ENCODE measurements at places on chromosomes 5 and 9.

GRCh38 chr9:130858739-130859705, 24.0 kb downstream of the ABL1 start:
- no peak for DNase-seq

GRCh38 chr5:67105270-67105669, 91.3 kb downstream of the CD180 start:
- no peak for DNase-seq

DNA sequence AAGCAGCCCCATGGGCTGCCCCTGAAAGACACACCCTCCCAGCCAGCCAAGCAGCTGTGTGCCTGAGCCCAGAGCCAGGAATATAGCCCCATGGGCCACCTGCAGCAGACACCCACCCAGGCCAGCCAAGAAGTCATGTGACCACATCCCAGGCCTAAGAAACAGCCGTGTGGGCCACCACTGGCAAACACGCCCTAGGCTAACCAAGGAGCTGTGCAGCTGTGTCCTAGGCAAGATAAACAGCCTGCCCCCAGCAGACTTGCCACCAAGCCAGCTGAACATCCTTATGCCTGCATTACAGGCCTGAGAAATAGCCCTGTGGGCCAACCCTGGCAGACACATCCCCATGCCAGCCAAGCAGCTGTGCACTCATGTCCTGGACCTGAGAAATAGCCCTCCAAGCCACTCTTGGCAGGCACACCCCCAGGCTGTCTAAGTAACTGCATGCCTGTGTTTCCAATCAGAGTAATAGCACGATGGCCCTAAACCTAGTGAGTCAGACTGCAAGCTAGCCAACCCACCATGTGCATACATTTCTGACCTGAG, 143.0 kb downstream of the ADAMTS6 start:
- DNase-seq = no peak

GRCh38 chr9:72360324-72360723, 4.7 kb downstream of the ZFAND5 start:
- no peak for DNase-seq

DNA sequence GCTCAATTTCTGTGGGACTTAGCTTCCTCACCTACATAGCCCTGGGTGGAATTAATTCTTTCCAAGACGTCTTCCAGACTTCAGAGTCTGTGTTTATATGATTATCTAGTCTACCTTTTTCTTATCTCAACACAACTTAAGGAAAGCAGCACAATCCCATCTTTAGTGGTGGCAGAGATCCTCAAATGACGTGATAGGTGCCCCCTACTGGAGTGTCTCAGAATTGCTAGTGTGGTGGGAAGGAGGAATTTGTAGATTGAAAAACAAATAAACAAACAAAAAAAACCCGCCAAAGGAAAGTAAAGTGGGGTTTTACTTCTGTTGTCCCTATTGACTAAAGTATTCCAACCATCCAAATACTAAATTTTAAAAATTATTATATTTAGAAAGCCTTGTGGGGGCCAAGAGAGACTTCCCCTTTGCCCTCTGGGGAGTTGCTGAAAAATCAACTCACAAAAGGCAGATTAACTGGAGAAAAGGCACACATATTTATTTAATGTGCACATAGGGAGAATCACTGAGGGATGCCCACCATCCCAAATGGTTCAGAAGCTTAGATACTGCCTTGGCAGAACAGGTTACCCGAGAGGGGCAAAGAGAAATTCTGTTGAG, 283.3 kb downstream of the TMEM167A start:
- no peak for DNase-seq

GRCh38 chr5:82375488-82376244, 97.5 kb upstream of the RPS23 start:
- DNase-seq = no peak

DNA sequence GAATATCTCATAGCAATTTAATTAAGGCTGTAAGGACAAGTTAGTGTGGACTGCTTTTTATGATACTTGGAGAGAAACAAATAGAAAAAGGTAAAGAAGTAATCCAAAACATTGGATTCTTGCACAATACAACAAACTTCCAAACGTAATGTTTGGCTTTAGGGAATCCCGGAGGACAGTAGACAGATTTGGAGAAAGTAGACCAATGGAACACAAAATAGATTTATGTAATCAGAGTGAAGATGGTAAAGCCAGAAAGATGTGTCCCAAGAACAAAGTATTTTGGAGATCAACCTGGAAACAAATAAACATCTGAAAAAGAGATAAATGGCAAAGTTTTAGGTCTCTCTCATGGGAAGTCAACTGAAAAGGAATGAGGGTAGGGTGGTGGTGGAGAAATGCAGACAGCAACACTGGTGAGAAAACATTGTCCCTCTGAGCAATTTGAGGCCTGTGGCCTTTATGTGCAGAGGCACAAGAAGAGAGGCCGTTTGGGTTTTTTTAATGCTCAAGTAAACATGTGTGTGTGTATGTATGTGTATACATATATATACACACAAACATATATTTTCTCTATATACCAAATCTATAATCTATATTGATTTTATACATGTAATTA, 620.6 kb downstream of the PDE4D start:
- no peak for DNase-seq
